ENCODE measurements at places on chromosomes 13 and 19.

DNA sequence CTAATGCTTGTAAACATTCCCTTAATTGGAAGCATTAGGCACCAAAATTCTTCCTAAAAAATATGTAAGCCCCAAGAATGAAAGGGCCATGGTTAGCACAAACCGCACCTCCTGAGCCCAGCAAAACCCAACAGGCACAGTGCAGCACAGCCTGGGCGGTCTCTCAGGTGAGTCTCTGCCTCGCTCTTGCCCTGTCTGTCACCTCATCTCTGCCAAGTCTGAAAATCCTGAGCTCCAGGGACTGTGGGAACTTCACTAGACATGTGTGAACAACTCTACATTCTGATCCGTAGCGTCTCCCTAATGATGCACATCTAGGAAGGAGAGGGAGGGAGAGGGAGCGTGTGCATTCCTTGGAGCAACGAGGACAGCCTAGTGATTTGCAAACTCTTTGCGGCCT is 88.8 kb upstream of the GJB6 start:
- DNase-seq = no peak

GRCh38 chr13:73610799-73611592 is 523.2 kb downstream of the KLF12 start:
- no peak for DNase-seq

GRCh38 chr19:34365463-34366401 is 736 bp downstream of the GPI start:
- no peak for DNase-seq

DNA sequence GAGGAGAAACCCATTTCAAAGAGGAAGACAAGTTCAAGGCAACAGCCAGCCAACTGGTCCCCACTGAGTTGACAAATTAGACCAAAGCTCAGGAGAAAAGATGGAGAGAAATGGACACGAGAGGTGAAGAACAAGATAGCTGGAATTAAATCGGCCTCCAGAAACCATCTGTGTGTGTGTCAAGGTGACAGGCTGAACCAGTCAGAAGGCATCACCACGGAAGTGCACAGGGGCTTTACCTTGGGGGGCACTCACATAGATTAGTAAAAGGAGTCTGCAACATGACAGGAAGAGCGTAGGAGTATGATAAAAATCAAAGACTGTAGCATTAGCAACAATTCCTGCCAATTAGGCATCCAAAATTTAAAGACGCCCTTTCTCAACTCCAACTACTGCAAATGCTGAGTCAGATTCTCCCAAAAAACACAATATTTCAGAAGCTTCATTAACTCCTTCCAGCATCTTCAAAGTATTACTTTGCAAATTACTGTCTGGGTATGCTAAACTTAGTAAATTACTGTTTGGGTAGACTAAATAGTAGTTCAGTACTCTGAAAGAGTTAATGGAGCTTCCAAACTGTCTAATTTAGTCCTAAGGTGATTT is 66.2 kb downstream of the FOXO1 start:
- no peak for DNase-seq

GRCh38 chr13:112781881-112782361 is 92.1 kb downstream of the ATP11A start:
- DNase-seq = no peak

DNA sequence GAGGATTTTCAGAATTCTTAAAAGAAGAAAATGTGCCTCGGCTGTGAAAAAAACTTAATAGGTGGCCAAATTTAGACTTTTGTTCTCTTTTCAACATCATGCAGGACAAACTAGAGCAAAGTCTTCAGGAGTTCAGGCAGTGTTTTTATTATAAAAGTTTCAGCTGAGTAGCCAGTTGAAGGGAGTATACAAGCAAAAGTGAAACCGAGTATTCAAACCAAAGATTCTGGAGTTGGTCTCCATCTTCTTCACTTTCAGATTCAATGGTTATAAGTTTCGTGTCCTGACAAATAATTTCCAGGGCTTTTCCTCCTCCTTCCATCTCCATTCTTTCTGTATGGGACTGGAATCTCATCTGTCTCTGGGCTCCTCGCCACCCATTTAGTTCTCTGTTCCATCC is 379.7 kb downstream of the GPC5 start:
- no peak for DNase-seq

DNA sequence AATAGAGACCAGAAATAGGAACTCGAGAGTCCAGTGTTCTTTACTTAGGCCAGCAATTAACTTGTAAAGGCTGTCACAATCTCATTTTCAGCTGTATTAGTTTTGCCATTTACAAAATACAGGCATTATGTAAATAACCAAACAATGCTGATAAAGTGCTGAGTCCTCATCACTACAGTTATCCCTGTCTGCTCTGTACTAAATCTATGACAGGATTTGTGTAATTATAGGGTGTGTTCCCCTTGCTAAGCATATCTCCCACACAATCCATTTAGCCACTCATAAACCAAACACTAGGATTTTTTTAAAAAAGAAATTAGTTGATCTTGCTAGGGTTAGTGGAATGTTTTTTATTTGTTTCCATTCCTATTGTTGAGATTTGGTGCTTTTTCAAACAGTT is 23.2 kb downstream of the PDX1 start:
- no peak for DNase-seq

GRCh38 chr19:5099701-5100221 is 130.8 kb downstream of the KDM4B start:
- DNase-seq = no peak

DNA sequence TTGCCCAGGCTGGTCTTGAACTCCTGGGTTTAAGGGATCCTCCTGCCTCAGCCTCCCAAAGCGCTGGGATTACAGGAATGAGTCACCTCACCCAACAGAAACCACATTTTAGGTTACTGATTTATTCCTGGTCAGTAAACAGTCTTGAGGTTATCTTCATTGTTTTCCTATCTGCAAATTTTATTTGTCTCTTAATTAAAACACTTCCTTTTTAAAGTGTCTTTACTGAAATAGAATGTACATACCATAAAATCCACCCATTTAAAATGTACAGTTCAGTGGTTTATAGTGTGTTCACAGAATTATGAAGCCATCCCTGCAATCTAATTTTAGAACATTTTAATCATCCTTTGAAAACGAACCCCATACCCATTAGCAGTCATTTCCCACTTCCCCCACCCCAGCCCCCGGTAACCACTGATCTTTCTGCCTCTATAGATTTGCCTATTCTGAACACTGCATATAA is 63.0 kb downstream of the MAP4K1 start:
- no peak for DNase-seq

DNA sequence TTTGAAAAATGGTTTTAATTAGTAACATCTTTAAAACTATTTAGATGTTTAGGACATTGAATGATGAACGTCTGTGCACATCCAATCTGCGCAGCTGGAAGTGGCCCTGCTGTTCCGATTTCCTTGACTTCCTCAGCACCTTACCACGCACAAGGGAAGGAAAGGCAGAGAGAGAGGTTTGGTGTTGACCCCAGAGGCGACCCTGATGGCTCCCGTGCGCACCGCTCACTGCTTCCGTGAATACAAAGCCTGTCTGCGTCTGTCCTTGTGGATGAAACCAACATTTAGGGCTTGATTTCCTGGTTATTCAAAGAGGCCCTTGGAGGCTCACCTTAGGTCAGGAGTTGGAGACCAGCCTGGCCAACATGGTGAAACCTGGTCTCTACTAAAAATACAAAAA is 8.5 kb downstream of the MCF2L start:
- DNase-seq = no peak

GRCh38 chr19:56670961-56671612 is 470 bp downstream of the ZNF835 start:
- no peak for DNase-seq

DNA sequence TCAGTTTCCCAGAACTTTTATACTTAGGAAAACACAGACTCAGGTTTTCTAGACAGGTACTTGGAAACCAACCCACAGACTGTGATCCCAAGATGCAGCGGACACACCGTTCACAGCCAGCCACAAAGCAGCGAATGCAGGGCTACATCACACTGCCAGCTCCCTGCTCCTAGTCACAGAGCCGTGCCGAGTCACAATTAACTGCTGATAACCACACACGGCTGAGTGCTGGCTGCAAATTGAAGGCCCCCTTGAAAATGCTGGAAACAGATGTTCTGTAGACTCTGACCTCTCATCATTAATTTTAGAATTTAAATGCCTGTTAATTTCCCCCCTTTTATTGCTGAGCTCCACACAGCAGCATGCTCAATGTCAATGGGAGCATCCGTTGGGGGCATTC is 78.6 kb upstream of the SIAH3 start:
- DNase-seq = no peak

- no peak for DNase-seq
Observed at GRCh38 chr13:108102771-108103170, 112.6 kb downstream of the LIG4 start.

- DNase-seq = no peak
Observed at GRCh38 chr19:57708641-57709361, at the start of gene ZNF154. TSS of gene ZNF154 (minus strand) at chr19:57709204. CDS start at chr19:57708971, 233 bp downstream.

GRCh38 chr13:106318941-106319411 is 216.5 kb downstream of the EFNB2 start:
- DNase-seq = no peak

GRCh38 chr19:11769995-11770394 is 3.2 kb downstream of the ZNF441 start:
- DNase-seq = no peak

DNA sequence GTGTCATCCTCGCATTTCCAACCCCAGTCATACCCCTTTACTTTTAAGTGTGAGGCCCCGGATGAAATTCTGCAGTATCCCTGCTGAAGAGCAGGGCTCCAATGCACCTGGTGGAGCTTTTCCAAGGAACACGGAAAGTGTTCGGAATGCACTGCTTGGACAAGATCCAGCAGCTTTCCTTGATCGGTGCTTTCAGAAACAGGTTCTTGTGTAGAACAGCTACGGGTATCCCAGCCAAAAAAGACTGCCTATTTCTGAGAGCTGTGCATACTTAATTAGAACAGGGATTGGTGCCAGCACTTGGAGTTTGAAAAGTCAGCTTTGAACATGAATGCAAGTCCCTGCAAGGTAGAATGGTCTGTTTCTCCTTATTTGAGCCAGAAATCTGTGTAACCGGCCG is 87.2 kb upstream of the C1QTNF9B start:
- no peak for DNase-seq

DNA sequence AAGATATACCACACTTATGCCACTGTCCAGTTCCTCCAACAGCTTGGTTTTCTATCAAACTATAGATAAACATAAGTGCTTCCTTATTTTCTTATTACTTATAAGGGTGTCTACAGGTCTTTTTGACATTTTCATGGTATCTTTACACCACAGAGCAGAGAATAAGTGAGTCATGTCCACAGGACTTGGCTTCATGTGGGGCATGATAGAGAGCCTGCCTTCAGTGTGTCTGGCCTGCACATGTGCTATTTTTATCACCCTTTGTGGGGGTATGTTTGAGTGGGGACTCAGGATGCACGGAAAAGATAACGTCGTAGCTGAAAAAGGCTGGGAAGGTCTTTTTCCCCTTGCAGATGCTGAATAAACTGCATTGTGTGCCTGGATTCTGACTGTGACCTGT is 8.1 kb upstream of the STOML3 start:
- DNase-seq = no peak

GRCh38 chr19:35119091-35119490 is 3.5 kb downstream of the FXYD3 start:
- DNase-seq = no peak

DNA sequence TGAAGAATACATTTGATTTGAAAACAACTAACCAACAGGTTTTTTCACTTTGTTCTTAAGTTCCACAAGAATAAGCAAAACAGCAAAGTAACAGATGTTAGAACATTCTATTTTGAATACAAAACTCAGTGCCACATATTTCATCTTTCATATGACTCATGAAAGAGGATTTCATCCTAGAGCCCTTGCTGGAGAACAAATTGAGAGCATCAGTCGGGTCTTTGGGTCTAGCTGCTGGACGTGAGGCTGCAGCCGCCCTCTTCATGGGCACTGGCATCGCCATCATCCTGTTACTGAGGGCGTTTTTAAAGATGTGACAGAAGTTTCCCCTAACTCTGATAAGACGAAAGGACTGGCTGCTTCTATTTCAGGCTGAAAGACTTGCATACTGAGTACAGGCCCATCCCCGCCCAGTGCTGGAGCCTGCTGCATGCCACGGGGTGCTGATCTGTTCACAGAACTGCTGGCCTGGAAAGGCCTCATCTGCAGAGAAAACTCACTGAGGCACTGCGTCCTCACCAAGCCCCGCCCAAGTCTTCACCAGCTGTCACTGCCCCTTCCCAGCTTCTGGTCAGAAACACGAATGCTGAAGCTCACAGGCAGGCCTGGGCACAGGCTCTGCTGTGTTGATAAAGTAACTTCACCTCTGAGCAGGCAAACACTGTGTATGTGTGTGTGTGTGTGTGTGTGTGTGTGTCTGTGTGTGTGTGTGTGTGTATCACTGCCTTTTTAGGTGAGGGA is 101.4 kb downstream of the TUBGCP3 start:
- no peak for DNase-seq

- DNase-seq = no peak
Observed at GRCh38 chr19:29293292-29293691, 80.3 kb upstream of the UQCRFS1 start.

- no peak for DNase-seq
Observed at GRCh38 chr19:46564701-46565100, 36.4 kb upstream of the CALM3 start.

- DNase-seq = no peak
Observed at GRCh38 chr13:50345804-50346203, 330.6 kb downstream of the KCNRG start.

GRCh38 chr19:38577826-38578225 is 39.9 kb downstream of the MAP4K1 start:
- DNase-seq = no peak

DNA sequence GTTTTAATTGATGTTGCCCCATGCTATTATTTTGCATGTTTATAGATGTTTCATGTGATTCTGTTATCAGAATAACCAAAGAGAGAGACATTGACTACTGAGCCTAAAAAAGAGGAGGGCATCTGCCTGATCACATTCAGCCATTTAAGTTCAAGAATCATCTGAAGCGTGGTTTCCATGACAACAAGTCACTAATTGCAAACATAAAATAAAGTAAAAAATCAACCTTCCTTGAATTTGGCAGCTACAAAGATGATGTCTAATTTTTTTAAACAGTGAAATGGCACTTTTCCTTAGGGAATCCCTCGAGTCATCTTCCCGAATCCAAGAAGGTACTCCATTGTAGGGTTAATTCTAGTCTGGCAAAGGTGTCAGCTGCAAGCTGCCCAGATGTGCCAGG is 884.2 kb downstream of the DIAPH3 start:
- DNase-seq = no peak

GRCh38 chr19:390386-391206 is 18.4 kb downstream of the C2CD4C start:
- no peak for DNase-seq

DNA sequence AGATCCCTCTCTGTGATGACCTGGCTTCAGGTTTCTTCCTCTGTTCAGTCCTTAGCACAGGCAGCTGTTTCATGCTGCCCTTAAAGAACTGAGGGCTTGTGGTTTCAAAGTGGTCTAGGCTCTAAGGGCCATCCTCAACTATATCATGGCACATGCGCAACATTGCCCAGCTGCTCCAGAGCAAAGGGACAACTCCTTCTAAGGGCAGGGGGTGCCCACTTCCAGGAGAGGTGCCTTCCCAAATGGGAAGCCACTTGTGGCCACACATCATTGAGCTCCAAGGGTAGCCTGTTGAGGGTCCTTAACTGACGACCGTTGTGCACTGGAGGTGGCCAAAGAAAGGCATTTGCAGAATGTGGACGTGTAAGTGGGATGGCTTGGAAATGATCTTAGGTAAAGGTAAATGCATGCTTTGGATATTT is 7.3 kb downstream of the GPR183 start:
- DNase-seq = no peak

GRCh38 chr13:84082462-84082861 is 200.2 kb upstream of the SLITRK1 start:
- DNase-seq = no peak

Data from esophagus squamous epithelium (tissue), 5 donors.